ENCODE measurements at places on chromosomes 13 and 19.

- DNase-seq = no peak
Observed at GRCh38 chr13:114065926-114066774, 66.3 kb downstream of the RASA3 start.

- no peak for DNase-seq
Observed at GRCh38 chr13:109844396-109844795, 58.0 kb upstream of the IRS2 start.

DNA sequence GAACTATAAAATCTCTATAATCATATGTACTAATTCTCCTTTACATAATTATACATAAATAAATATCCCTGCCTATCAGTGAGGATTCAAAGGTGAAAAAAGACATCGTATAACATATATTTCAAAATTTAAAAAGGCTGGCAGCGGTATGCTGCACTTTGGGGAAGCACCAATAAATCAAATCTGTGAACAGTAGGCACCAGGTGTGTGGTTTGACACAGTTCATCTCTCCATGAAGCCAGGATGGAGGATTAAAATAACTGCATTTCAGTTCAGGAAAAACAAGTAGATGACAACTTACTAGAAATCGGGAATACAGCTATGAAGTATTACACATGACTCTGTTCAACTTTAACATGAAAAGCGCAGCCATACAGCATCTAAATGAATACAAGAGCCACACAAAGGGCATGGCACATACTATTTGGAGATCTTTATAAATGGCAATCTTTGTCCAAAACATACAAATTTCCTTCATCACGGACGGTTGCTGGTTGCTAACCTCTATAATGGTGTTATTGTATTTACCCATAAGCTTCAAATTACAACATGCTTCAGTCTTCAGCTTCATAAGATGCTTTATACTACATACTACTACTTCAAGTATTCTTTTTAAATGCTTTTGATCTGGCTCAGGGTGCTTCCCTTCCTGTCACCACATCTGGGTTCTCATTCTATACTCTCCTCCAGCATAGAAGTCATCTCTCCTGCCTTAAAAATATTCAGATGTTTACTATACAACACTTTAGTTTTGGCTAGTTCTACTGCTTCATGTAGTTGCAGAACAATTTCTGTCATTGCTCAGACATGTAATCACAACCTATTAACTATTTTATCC, 128.7 kb downstream of the KLF12 start:
- DNase-seq = no peak

DNA sequence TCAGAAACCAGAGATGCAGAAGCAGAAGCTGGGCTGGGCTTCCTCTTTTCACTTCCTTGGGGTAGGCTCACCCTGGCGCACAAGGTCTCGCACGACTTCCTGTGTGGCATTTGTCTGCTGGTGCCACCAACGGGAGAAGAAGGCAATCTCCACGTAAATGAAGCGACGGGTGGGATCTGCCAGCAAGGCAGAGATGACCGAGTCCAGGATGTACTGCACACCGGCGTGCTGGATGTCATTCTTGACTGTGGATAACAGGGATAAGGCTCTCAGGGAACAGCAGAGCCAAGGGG, 1.3 kb downstream of the MAN2B1 start:
- no peak for DNase-seq

GRCh38 chr13:110520431-110521295, 40.9 kb downstream of the RAB20 start:
- DNase-seq = no peak

DNA sequence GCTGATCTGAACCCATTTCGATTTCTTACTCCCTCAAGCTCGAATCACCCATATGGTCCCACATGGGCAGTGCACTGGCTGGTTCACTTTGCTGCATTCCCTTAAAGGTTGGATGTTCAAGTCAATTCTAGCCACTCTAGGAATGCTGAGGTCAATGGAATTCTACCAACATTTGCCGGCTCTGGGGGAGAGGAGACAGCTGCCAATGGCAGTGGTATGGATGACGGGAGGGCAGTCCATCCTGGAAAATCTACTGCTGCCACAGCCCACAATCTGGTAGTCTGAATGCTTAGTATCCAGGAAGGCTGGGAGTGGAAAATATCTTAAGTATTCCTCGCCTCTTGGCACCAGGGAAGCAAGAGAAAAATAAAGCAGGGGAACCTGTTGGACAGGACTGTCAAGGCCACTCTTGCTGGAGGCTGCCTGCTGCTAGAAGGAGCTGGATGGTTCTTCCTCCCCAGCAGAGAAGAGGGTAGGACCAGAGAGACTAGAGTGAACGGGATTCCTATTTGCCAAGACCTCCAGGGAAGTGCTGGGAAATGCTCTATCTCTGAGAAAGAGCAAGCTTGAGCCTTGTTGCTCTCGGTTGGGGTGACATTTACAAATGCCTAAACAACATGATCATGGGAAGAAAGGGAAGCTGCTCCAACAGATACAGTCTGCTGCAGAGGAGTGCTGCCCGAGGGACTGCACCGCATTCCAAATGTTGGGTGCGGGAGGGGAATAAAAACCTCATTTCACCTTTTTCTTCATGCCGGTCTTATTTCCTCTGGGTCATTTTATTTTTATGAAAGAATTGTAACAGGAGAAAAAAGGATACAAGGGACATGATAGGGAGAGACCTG, 20.7 kb upstream of the HMGB1 start:
- DNase-seq = peak; percentile 8

GRCh38 chr13:98570929-98571372, 6.0 kb downstream of the STK24 start:
- no peak for DNase-seq

- peak; percentile 58 for DNase-seq
Observed at GRCh38 chr19:10763828-10764339, 46.0 kb downstream of the DNM2 start.

DNA sequence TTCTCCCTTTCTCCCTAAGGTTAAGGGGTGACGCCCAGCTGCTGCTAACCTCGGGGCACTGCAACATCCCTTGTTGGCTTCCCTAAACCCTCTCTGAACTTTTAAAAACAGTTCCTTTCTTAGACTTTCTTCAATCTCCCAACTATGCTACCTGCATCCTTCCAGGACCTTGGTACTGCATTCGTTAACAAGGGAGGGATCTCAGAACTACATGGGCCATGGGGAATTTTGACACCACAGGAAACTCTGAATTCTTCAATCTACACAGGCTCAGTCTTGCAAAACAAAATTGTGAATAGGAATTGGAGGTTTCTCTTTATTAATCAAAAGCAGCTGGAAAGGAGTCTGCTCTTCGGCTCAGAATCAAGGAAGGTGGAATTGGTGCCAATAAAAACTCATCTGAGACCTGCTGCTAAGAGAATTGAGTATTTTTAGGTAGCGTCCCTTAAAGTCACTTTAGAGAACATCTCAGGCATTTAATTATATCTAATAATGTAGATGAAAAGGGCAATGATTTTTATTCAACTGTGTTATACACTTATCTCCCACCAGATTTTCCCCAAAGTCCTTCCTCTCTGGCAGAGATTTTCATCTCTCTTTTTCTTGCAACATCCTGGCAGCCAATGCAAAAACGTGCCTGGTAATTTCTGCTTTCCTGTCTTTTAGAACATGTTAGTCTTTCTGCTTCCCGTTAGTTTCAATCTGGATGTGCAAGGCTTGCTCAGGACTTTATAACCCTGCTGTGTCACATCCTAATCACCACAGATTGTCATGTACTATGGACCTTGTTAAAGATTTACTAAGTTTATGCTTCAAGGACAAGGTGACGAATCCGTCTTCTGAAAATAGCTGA, 69.1 kb upstream of the SLC15A1 start:
- no peak for DNase-seq

GRCh38 chr19:48239582-48240141, 16.1 kb downstream of the CARD8 start:
- DNase-seq = no peak

DNA sequence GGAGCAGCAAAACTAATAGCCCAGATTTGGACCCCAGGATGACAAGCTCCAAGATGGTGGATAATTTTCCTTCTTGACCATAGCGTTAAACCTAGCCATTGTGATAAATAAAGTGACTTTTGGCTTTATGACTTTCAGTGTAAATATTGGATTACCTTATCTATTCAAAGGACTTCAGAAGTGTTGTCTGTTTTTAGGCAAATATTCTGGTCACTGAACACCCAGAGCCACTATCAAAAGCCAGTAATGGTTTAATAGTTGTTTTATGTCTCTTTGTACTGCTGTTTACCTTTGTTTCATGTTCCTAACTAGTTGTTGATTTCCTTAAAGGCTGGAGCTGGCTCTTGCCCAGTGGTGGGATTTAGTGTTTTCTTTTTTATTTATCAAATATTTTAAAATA, 81.6 kb downstream of the FGF9 start:
- DNase-seq = no peak

DNA sequence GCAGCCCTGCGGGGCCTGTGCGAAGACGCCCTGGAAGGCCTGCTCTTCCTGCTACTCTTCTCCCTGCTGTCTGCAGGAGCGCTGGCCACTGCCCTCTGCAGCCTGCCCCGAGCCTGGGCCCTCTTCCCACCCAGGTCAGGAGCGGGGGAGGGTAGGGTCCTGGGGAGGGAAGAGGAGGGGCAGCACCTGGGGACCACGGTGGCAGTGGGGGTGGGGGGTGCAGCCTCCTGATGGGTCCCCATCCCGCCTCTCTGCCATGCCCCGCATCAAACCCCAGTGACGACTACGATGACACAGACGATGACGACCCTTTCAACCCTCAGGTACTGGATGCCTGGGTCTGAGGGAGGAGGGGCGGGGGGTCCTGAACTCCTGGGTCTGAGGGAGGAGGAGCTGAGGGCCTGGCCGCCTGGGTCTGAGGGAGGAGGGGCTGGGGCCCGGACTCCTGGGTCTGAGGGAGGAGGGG, 13.4 kb upstream of the LENG8 start:
- no peak for DNase-seq

GRCh38 chr13:113495494-113496210, 5.1 kb upstream of the DCUN1D2 start:
- DNase-seq = peak; percentile 60

DNA sequence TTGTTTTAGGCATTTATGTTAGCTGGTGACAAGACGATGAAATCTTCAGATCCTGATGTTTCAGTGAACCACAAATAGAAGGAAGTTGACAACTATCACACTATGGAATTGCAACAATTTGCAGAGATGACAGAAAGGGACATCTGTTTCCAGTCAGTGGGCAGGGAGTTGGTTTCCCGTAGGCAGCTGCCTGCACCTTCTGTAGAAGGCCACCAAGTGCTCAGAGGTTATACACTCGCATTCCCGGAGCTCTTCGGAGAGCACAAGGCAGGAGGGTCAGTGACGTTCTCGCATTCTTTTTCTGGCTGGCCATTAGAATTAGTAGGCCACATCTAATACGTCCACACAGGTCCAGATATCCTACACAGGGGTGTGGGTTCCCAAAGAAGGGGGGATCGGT, 129.4 kb downstream of the SHISA2 start:
- no peak for DNase-seq

- DNase-seq = no peak
Observed at GRCh38 chr13:88068316-88068715, 397.1 kb downstream of the SLITRK5 start.

GRCh38 chr13:20709782-20710181, 6.3 kb downstream of the IL17D start:
- no peak for DNase-seq

DNA sequence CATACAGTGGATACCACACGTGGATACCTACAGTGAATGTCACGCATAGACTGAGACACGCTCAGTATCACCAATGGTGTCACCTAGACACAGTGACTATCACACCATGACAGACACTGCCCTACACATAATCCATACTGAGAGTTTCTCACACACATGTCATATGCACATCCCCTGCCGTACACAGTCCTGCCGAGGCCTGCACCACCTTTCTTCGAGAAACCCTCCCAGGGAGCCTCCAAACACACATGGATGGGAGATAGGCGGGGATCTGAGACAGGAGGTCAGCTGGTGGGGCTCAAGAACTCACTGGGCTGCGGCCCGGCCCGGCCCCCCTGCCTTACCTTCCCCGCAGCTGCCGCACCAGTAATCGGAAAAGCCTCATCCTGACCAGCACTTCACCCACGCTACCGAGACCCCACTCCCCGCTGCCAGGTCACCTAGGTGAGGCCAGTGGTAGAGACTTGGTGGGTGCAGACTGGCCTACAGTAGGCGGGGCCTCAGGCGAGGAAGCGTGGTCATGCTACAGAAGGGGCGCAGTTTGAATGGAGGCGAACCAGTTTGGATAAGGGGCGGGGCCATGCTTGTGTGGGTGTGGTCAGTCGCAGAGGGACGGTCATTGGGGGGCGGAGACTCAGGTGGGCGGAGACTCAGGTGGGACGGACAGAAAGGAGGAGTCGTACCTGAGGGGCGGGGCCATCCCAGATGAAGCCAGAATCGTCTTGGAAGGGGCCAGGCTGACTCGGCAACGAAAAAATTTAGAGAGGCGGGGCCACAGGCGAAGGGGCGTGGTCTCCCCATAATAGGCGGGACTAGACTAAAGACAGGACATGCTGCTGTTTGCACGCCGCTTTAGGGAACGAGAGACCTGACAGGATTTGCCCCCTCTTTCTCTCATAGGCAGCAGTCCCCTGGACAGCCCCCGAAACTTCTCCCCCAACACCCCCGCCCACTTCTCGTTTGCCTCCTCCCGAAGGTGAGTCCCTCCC, 2.1 kb downstream of the MAST1 start:
- DNase-seq = peak; percentile 50

GRCh38 chr19:19782783-19783182, 38.8 kb downstream of the ZNF506 start:
- DNase-seq = no peak

DNA sequence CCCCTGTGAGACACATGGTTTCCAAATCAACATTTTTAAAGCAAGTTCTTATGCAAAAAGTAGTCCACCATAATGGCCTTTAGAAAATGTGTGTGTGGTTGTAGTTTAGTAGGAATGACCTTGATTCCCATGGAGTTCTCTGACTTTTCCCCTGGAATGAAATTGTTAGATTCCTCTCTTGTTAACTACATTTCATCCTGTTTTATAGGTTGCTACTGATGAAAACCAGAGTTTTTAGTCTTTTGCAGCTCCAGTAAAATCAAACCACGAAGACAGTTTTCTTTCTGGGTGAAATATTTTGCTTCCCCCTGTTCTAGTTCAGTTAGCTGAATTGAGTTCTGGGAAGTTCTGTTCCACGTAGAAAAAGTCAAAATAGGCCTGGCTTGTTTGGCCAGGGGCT, 107.7 kb downstream of the RAB20 start:
- DNase-seq = no peak

DNA sequence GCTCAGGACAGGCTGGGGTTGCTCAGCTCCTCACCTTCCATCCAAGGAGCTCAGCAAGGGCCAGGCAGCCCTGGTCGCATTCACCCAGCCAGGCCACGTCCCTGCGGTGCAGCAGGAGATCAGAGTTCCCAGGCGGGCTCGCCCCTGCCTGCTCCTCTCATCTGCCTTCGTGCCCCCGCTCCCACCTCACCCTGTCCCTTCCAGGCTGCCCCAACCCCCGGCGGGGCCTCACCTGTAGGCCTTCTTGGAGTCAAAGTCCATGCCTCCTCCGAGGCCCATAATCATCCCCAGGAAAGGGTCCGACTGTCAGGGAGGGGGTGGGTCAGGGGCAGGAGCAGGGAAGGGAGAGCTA, 1.3 kb upstream of the RINL start:
- DNase-seq = no peak

GRCh38 chr13:79190932-79191331, 215.1 kb downstream of the RBM26 start:
- DNase-seq = no peak

GRCh38 chr19:47100290-47100689, 13.3 kb downstream of the ZC3H4 start:
- DNase-seq = no peak

GRCh38 chr13:38166116-38166515, 183.5 kb upstream of the UFM1 start:
- DNase-seq = no peak
